ENCODE measurements at places on chromosomes 2 and 18.

- DNase-seq = no peak
These were observed 47.0 kb downstream of the EVA1A start for GRCh38 chr2:75513616-75514170.

DNA sequence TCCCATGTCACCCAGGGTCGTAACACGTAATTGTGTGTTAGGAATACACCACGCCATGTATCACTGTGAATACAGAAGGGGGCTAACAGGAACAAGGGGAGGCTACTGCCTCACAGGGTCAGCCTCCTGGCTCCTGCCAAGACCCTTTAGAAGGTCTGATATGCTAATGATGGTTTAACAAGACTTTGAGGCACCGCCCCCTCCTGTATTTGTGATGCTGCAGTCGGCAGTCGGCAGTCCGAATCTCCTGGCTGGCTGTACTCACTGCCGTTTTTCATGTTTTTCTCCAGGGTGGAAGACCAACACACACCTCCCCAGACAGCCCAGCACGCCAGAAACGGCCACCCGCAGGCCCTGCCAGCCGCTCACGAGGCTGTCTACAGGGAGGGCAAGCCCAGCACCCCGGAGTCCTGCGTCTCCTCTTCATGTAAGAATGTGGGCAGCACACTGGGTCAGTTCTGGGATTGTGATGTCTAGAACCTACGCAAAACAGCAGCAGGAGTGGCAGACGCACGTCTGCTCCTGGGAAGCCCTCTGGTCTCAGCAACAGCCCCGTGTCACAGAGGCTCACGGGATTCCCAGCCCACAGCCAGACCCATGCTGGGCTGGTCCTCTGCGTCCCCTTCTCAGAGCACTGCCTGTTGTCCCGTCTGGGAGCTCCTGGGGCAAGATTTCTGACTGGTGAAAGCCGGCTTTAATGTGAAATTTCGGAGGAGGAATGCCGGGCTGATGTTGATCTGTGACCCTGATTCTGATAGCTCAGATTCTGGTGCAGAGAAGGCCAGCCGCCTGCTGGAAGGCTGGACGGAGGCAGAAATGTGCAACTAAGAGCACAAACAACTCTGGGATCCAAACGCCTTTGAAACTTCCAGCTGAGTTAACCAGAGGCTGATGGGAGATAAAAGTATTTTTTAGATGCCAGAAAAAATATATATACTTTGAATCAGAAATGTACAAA, 39.7 kb upstream of the B3GNT7 start:
- DNase-seq = no peak

DNA sequence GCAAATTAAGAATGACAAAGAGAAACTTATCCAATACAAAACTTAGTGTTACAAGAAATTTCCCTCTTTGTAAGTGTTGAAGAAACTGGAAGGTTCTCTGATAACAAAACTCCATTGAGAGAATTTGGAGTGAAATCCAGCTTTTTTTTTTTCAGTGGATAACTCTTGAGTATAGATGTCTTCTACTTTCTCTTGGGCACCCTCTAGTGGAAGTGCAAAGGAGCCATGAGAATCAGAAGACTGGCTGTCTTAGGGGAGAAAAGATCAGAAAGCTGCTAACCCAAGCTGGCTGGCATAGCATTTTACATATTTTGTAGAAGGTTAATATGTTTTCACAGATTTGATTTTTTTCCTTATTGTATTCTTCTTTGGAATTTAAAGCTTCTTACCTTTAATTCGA, 138.8 kb upstream of the SATB2 start:
- DNase-seq = no peak

GRCh38 chr2:64036034-64036705, 16.9 kb upstream of the VPS54 start:
- no peak for DNase-seq

- DNase-seq = no peak
These were observed 160.2 kb upstream of the CCDC150 start for GRCh38 chr2:196479350-196479749.

GRCh38 chr18:35415511-35416073, 38.5 kb upstream of the ZNF396 start:
- DNase-seq = no peak

- no peak for DNase-seq
These were observed 5.9 kb upstream of the TCF4 start for GRCh38 chr18:55593888-55594287.

GRCh38 chr2:62217970-62218369, 22.1 kb downstream of the B3GNT2 start:
- DNase-seq = no peak

DNA sequence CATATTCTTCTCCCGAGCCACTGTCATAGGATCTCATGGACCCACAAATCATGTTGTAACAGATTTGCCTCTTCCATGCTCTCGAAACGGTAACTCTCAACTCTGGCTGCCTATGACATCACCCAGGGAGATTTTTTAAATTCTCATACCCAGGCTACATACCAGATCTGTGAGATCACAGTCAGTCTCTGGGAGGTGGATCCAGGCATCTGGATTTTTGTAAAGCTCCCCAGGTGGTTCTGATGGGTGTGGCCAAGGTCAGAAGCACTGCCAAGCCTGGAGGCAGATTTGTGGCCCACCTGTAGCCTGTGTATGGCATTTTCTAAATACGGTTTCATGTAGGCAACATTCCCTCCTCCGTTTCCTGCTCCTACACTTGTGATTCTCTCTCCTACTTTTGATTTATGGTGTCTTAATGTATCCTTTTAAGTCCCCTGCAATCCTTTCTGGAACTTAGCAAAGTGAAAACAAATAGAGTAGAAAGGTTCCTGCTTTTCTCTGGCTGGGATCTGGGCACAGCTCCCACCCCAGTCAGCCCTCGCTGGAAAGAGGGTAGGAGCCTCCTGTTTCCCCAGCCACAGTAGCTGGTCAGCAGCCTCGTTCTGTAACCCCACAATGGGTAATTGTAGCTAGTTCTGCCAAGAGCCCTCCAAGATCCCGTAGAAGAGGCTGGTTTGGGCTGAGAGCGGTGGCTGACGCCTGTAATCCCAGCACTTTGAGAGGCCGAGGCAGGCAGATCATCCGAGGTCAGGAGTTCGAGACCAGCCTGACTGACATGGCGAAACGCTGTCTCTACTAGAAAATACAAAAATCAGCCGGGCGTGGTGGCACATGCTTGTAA, 96.2 kb downstream of the KLHL29 start:
- no peak for DNase-seq

GRCh38 chr2:226802573-226802972, 3.0 kb upstream of the IRS1 start:
- no peak for DNase-seq

DNA sequence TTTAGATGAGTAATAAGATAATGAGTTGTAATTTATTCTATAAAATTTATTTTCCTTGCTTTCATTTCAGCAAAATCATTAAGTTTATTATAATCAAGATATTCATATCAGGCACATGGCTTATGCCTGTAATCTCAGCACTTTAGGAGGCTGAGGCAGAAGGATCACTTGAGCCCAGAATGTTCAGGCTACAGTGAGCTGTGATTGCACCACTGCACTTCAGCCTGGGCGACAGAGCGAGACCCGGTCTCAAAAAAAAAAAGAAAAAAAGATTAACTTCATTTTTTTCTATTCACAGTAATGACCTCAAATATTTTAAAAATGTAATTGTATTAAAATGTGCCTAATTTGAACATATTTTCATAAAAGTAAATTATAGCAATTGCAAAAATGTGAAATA, 67.9 kb downstream of the ACYP2 start:
- no peak for DNase-seq

- DNase-seq = no peak
These were observed 1081.4 kb upstream of the NRXN1 start for GRCh38 chr2:52113338-52113737.

DNA sequence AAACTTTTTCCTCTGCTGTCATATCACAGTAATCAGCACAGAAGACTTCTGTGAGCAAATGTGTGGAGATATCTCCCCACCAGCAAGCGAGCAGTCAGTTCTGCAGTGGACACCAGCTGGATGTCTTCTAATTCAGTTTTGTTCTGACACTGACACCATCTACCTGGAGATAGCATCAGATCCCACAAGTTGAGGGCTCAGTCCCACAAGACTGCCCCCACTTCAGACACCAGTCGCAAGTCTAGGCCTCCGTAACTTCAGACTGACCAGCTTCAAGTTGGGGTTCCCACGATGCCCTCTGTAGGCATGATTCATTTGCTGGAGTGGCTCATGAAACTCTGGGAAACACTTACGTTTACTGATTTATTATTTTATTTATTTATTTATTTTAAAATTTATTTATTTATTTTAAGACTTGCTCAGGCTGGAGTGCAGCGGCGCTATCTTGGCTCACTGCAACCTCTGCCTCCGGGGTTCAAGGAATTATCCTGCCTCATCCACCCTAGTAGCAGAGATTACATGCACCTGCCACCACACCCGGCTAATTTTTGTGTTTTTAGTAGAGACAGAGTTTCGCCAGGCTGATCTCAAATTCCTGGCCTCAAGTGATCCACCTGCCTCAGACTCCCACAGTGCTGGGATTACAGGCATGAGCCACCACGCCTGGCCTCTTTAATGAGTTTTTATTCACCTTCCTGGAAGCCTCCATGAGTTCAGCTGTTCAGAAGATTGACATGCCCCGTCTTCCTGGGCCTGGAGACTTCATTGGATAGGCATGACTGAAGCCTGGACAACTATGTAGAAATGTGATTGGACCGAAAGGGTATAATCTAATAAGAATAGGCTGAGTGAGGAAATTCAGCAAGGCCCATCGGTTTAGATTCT, 55.7 kb downstream of the PAPOLG start:
- DNase-seq = no peak

DNA sequence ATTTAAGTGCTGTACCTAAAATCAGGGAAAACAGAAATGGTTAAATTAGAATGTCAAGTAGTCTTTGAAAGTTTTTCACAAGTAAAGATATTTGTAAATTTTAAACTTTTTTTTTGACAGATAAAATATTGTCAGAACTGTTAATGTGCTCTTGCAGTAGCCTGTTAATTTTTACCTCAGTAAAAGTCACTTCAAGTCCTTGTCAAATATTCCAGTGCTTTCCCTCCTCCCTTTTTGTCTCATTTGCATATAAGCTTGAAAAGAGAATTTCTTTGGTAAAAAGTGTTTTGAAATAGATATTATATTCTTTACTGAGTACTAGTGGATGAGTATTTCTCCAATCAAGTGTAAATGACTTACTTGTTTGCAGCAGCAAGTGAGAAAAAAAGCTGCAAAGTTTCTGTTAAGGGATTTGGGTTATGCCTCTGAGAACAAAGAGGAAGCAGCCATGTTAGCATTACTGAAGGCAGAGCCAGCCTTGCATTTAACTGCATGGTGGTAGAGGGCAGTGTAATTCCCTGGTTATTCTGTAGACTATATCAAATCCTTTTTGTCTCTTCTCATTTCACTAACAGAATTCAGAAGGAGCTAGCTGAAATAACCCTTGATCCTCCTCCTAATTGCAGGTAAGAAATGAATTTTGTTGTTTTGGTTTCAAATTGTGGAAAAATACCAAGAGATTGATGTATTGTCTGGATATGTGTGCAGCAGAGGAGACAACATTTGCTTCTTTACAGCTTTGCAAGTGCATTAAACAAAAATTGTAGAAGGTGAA, 3.2 kb downstream of the UBE2E3 start:
- no peak for DNase-seq

DNA sequence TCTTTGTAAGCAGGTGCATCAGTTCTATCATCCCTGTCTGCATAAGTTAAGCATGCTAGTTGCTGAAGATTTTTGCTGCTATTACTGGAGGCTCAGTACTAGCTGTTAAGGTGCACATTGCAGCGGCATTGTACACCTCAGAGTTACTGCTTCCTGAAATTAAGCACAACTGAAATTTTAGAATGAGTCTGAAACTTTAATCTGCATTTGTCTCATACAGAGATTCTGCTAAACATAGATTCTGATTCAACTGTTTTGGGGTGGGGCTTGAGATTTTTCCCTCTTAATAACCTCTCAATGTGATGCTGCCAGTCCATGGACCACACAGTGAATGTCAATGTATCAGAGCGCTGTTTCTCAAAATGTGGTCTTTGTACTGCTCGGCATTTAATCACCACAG, 585.7 kb upstream of the GCFC2 start:
- no peak for DNase-seq

- no peak for DNase-seq
These were observed 13.5 kb downstream of the ELAC1 start for GRCh38 chr18:50981381-50981780.

GRCh38 chr2:128784626-128785306, 466.1 kb upstream of the HS6ST1 start:
- no peak for DNase-seq

- DNase-seq = no peak
These were observed 51.7 kb downstream of the MYO5B start for GRCh38 chr18:50143294-50143693.

- DNase-seq = no peak
These were observed 844 bp upstream of the VSNL1 start for GRCh38 chr2:17539611-17540092.

- no peak for DNase-seq
These were observed 189.7 kb downstream of the SP3 start for GRCh38 chr2:173775440-173775839.

Data from stimulated activated CD4-positive, alpha-beta T cell treated with anti-CD3 and anti-CD28 coated beads, Interleukin-1b, Interleukin-23, amount 100 ng/mL, for 1 hour (primary cell).